Mesendoderm (in vitro differentiated cells): ENCODE measurements at places on chromosomes 13 and 19.

DNA sequence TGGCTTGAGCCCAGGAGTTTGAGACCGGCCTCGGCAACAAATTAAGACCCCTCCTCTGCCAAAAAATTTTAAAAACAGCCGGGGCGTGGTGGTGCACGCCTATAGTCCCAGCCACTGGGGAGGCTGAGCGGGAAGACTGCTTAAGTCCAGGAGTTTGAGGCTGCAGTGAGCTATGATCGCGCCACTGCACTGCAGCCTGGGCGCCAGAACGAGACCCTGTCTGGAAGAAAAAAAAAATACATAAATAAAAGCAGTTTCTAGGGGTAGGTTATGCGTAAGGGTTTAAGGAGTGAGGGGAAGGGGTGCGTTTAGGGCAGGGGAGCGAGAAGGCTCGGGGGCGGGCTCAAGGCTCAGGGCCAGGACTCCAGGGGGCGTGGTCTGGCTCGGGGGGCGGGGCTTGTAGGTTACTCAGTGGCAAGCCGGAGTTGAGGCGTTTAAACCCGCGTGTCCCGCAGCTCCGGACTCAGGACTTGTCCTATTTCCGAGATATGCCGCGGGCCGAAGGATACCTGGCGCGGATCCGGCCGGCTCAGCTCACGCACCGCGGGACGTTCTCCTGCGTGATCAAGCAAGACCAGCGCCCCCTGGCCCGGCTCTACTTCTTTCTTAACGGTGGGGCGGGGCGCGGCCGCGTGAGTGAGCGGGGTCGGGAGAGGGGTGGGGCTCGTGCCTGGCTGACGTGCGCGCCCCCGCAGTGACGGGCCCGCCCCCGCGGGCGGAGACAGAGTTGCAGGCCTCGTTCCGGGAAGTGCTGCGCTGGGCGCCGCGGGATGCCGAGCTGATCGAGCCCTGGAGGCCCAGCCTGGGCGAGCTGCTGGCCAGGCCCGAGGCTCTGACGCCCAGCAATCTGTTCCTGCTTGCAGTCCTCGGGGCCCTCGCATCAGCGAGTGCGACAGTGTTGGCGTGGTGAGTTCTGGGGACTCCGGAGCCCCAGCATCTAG is 10.7 kb downstream of the SPACA6 start:
- peak; percentile 98 for DNase-seq

GRCh38 chr19:6076675-6077463 is 33.4 kb downstream of the RFX2 start:
- DNase-seq = no peak

DNA sequence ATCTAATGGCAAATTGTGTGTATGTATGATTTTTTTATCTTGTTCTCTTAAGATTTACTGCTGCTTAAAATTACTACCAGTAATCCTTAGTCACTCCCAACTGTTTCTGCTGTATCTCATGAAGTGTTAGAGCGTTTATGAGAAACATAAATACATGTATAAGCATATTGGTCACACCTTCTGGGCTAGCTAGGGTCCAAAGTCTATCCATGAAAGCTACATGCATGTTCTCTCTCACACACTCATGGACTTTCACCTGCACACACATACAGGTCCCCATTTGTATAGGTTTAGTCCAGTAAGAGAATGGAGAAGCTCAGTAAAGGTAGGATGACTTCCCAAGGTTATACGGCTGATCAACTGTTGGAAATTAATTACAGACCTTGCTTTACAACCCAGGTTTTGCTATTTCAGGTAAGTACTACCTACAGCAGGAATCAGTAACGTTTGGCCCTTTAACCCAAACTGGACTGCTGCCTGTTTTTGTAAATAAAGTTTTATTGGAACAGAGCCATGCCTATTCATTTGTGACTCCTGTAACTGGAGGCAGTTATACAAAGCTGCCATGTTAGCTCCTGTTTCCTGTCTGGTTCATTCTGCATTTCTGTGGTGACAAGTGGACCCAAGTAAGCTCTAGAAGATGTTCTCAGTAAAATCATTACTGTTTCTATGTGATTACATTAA is 15.3 kb downstream of the METTL21C start:
- no peak for DNase-seq

DNA sequence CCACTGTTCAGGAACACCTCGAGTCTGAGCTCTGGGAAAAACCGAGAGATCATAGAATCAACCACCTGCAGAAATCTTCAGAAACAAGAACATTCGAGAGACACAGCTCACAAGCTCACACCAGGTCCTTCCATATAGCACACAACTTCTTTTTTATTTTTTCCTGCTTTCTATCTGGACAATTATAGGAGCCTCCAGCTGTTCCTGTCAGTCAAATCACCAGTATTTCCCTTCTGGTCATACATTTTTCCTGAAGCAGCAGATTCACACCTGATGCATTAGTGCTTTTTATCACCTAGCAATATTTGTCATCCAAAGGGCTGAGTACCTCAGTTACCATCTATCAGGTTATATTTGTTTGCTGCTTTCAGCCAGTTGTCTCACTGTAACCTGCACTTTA is 323.5 kb downstream of the FOXO1 start:
- DNase-seq = no peak

GRCh38 chr13:30266756-30267155 is 40.6 kb downstream of the KATNAL1 start:
- no peak for DNase-seq

DNA sequence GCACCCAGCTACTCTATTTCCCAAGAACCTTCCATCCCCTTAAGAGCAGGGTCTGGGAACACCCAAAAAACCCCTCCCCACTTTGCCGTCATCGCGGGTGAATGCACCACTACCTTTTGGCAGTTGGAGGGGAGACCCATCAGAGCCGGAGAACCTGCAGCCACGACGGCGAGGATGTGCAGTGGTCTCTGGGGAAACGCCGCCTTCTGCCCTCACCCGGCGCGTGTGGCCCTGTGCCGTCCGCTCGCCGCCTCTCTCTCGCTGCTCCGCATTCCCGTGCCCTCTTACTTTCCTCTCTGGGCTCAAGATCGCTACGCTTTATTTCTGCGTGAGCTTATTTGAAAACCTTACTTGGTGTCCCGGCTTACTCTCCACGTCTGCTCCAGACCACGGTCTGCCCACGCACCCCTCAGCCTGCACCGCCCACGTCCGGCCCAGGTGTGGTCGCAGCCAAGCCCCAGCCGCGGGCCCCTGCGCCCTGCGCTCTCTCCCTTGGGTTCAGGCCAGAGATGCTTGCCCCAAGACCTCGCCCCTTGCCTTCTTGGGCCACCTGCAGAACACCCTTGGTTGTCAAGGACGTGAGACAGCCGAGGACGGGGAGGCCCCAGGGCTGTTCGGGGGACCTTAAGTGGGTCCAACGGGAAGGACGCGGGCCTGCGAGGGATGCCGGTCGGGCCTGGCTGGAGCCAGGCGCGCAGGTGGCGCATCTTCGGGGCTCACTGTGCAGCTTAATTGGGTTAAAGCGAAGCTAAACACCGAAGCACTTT is 2.0 kb upstream of the MAB21L1 start:
- peak; percentile 43 for DNase-seq

- DNase-seq = no peak
Measured at GRCh38 chr13:93036380-93036779, 190.2 kb upstream of the GPC6 start.

DNA sequence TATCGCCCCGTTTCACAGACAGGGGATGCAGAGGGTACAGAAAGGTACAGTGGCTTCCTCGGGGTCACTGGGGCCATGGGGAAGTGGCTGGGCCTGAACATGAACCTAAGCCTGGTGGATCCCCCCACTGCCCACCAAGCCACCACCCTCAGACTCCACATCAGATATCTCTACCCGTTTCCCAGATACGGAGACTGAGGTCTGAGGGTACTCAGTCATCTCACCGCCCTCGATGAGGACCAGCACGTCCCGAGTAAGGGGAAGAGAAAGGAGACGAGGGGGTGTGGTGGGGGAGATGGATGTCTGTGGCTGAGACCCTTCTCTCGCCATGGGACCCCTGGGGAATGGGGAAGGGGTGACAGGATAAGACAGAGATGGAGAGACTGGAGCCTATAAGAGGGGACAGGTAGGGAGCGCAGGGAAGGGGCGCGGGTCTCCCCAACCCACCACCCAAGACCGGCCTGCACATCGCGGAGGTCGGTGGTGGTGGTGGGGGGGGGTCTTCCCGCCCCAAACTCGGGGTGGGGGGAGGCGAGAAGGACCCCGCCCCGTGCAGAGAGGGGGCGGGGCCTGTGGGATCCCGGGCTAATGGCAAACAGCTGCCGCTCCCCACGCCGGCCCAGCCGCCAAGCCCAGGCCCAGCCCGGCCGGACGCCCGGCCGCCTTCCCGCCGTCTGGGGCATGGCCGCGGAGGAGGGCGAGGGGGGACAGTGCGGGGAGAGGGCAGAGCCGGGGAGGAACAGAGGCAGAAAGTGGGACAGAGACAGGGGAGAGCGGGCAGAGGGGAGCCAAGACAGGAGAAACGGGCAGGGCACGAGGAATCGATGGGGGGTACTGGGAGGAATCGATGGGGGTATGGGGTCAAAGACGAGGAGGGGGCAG is 698 bp downstream of the KANK2 start:
- peak; percentile 67 for DNase-seq

DNA sequence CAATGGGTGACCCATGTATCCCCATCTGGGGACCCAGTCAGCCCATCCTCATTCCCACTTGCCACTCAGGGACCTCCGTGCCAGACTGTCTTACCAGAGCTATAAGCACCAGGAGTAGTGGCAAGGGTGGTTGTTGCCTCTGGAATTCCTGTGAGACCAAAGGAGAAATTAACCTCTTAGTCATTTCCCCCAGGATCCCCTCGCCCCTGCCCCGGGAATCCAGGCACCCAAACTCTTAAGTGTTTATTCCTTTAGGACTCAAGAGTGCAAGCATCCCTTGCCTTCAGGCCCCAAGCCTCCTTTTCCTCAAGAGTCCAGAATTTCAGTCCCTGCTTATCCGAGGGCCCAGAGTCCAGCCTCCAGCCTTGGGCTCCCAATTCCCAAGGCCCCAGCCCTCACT is 9.2 kb downstream of the NTN5 start:
- DNase-seq = no peak

GRCh38 chr19:41621226-41621625 is 5.6 kb downstream of the CEACAM4 start:
- DNase-seq = no peak
